ENCODE measurements at places on chromosomes 5 and 9.

DNA sequence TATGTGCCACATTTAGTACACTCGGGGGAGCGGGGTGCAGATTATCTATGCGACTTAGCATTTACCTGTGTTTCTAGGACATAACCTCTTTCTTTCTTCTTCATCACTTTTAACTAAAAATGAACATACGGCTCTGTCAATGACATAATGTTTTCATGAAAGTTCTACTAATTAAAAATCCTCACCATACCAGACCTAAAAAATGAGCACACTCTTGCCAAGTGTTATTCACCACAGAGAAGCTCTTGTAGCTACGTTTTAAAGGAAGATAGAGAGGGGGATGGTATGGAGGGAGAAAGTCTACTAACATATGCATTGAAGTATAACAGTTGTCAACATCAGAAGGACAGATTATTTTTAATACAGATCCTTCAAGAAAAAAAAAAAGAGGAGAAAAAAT is 1.6 kb downstream of the CDH10 start:
- no peak for DNase-seq

GRCh38 chr5:152560512-152561137 is 155.5 kb upstream of the NMUR2 start:
- peak; percentile 73 for DNase-seq

- DNase-seq: no peak
Observed at GRCh38 chr9:136098844-136099243, 3.8 kb upstream of the NACC2 start.

- no peak for DNase-seq
Observed at GRCh38 chr9:36987409-36987808, 46.7 kb downstream of the PAX5 start.

DNA sequence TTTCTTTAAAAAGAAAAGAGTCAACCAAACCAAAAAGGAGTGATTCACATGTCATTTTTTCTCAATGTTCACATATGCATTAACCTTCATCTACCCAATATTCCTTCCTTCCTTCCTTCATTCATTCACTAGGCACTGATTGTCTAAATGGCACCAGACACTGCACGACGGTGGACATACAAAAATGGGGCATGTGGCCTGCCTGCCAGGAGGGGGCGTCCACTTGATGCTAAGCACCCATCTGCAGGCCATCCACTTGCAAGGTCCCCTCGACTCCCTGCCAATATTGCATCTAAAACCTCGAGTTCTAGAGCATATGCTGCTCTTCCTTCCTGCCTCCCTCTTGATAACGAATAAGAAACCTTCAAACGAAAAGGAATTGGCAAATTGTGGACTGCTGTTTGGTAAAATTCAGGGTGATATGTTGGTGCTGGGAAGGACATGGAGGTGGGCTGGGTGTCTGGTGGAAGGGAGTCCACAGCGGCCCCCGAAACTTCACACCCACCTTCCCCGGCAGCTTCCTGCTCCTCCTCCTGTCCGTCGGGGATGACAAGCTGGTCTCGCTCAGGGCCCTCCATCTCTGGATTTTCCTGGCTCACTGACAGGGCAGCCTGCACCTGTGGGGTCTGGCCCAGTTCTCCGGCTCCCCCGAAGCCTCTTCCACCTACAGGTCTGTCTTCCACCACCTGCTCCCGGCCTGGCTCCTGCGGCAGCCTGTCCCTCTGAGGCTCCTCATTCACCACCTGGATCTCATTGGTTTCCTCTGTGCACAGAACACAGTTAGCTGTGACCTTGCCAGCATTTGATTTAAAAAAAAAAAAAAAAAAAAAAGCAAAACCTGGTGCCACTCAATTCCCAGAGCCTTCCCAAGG is 64.3 kb downstream of the GOLM1 start:
- no peak for DNase-seq

- no peak for DNase-seq
Observed at GRCh38 chr5:135428586-135428985, 18.6 kb downstream of the DCANP1 start.

DNA sequence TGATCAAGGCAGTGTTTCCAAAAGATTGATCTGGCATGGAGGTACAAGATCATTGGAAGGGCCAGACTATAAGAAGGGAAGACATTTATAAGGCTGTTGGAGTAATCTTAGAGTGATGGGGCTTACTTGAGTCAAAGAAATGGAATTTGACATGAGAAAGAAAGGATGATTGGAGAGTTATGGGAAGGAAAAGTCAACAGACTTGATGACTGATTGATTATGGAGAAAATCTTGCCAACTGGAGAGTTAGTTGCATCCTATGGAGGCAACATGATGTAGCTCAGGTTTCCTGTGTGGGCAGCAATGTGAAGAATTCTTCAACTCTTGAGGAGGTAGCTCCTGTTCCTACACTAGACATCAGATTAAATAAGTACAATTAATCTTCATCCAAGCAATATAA is 10.9 kb upstream of the MAST4 start:
- no peak for DNase-seq

GRCh38 chr5:43425983-43426382 is 13.8 kb upstream of the CCL28 start:
- no peak for DNase-seq

DNA sequence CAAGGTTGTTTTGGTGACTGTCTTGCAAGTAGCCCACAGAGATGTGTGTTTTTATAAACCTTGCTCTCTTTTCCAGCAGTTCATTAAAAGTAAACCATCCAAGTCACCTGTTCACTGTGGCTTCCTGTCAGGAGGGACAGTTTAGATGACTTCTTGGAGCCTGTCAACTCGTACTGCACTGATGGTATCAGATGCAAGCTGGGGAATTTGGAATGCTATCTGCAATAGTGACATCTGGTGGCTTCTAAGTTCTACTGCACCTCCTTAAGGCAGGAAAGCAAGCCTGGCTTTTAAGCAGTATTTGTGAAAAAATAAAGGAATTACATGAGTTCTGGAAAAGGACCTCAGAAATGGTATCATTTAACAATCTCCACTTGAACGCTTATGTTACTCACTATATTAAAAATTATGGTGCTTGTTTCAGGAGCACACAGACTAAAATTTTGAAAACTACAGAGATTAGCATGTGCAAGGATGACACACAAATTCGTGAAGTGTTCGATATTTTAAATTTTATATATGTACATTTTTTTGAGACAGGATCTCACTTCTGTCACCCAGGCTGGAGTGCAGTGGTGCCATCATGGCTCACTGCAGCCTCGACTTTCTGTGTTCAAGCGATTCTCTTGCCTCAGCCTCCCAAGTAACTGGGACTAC is 164.0 kb downstream of the TTC39B start:
- DNase-seq: peak; percentile 41

- DNase-seq: no peak
Observed at GRCh38 chr5:169424279-169424655, 123.3 kb upstream of the SLIT3 start.

DNA sequence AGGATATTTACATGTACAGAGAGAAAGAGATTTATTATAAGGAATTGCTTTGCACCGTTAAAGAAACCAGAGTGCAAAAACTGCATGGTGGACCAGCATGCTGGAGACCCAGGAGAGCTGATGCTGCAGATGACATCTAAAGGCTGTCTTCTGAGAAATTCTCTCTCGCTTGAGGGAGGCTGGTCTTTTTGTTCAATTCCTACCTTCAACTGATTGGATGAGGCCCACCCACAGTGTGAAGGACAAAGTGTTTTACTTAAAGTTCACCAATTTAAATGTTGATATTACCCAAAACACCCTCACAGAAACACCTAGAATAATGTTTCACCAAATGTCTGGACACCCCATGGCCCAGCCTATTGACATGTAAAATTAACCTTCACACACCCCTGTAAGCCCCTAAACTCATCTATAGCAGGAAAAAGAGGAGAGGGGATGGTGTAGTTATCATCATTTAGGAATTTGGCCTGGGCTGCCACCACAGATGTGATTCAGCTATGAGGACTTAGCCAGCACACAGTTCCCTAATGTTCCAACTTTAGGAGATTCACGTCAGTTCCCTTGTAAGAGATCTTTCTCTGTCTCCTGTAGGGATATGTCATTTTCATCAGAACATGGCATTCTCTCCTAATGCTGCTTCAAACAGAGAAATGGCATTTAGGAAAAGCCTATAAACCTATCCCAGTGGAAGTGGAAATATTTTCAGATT is 358.2 kb upstream of the TLE4 start:
- DNase-seq: no peak

DNA sequence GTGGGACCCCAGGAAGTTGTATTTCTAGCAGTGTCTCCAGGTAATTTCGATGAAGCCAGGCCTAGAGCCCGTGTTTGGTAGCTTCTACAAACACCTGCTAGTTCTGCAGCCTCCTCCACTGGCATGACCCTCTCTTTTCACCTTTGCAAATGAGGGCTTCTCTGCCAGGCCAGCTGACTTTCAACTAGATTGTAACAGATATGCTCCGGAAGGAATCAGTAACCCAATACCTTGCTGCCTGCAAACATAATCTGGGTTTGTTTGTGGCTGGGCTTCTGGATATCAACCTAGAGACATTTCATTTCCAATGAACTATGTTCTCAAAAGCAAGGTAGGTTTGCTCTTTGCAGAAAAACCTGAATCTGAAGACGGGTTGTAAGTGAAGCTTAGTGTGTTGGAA is 354.8 kb downstream of the DMRT2 start:
- DNase-seq: no peak

- no peak for DNase-seq
Observed at GRCh38 chr9:106576232-106576760, 286.7 kb upstream of the ZNF462 start.

DNA sequence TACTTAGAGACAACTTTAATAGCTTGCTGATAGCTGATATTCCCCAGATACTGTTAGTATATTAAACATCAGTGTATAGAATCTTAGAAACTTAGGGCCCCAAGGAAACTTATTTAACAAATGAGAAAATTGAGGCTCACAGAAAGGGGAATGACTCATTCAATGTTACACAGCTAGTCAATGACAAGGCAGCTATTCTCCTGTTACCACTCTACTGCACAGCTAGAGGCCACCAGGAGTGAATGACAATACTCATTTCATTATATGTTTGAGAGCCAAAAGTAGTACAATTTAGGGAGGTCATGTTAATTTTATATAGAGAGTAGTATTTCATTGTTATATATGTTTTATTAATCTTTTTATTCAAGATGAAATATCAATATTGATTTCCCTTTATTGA is 33.2 kb upstream of the PCDHB1 start:
- DNase-seq: no peak

DNA sequence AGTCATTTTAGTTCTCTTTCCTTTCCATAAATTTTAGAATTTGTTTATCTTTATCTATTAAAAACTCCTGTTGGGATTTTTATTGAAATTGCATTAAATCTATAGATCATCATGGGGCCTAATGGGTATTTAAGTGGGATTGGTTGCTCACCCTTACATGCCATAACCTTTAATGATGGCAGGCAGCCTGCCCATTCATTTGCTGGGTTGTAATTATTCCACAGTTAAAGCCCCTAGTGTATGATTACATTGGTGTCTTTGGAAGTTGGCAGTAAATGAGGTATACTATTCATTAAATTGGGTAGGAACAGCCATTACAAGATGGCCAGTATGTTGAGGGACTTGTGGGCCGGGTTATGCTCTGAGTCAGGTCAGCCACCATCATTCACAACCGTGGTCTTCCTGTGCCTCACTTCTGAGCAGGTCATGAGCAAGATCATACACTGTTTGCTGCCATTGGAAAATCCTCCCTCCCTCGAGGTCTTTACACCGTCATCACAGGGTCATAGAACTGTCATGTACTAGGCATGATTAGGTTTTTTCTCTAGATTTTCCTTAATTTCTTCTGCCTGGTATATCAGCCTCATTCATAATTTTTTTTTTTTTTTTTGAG is 59.5 kb downstream of the CYSTM1 start:
- DNase-seq: no peak

All from neuronal stem cell (in vitro differentiated cells).